Stimulated activated naive B cell treated with anti-CD40 and anti-IgM and Interleukin-4, amounts not matched to agents 10 μg/mL and 1 μg/mL and 100 μg/mL, for 72 hours (primary cell): ENCODE measurements at places on chromosomes 13 and 19.

DNA sequence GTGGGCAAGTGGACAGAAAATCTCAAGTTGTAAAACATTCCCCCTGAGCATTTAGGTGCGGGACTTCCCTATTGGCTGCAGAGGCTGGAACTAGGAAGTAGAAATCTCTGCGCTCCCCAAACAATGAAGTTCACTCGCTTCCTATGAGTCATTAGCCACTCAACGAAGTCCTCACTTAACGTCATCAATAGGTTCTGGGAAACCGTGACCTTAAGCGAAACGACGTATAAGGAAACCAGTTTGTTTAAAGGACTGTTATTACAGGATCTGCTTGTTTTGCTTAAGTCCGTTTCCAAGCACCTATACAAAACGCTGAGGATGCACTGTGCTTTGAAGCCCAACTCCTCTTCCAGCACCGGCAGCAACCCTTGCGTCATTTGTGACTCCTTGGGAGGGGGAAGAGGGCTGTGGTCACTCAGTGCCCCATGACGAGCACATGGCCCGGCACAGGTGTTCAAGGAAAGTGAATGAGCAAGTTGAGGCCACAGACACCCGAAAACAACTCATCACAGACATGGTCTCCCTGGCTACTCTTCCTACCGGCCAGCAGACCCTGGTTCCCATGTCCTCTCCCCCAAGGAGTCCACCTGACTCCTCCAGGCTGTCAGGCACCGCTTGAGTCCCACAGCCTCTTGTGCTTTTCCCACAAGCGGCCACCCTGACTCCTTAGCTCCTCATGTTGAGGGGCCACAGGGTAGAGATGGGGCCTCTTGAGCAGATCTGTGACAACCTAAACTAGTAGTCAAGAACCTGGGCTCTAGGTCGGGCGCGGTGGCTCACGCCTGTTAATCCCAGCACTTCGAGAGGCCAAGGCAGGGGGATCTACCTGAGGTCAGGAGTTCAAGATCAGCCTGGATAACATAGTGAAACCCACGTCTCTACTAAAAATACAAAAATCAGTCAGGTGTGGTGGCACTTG is 4.8 kb downstream of the RPS16 start:
- DNase-seq, result no peak

DNA sequence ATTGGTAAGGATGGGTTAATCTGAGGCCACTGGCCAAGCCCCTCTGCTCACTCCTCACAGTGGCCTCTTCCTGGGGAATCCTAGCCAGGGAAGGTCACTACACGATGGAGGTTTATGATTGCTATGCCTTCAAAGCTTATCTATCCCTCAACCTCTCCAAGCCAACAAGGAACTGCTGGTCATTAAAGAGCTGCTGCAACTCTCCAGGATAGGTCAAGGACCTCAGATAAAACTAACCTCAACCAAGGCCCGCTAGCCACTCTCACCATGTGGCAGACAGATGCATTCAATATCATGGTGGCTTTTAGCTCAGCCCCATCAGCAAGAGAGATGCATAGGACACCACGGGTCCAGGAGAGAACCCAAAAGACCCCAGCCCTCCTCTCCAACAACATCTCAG is 71.6 kb downstream of the SERTM1 start:
- DNase-seq, result no peak

DNA sequence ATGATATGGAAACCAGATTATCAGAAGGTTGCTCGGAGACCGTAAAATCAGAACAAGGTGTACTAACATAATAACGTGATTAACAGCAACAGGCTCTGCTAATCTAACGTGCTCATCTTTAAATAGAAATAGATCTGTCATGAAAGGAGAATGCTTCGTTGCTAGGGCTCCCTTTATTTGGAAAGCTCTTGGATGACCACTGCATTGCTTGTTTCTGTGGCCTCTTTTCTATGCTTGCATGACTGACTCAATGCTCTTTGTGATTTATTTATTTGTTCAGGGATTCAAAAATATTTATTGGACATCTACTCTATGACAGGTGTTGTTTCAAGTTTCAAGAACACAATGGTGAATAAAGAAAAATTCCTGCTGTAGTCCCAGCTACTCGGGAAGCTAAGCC is 22.3 kb upstream of the ZDHHC20 start:
- no peak for DNase-seq

- DNase-seq, result no peak
These were observed 139.3 kb downstream of the DACH1 start for GRCh38 chr13:71727662-71728061.

GRCh38 chr19:45146741-45147205 is 14.0 kb downstream of the NKPD1 start:
- DNase-seq, result no peak
